Thymus (tissue), 14 donors: ENCODE measurements at places on chromosomes 3 and 15. TPM values are rescaled to one million over a fixed set of nuclear protein-coding genes. Genes with fewer than 3 reads are reported as not detected.

DNA sequence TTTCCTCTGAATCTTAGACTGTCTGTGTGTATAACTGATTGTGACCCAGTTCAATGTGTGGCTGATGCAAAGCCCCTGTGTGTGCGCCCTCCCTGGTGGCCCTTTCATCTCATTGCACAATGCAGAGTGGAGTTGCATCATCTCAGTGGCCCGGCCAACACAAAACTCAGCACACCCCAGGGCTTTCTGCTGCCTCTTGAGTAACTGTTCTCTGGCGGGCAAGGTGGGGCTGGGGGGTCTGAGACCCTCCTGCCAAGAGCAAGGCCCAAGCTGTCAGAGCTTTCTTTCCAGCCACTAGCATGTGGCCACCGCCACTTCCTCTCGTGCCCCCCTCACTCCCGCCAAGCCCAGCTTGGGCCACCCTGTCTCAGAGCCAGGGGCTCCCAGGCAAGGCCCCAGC lies 80.7 kb upstream of the ALDH1L1 start:
- DNase-seq = no peak

Gene TAGLN3
- 1.5 TPM for polyA plus RNA-seq

DNA sequence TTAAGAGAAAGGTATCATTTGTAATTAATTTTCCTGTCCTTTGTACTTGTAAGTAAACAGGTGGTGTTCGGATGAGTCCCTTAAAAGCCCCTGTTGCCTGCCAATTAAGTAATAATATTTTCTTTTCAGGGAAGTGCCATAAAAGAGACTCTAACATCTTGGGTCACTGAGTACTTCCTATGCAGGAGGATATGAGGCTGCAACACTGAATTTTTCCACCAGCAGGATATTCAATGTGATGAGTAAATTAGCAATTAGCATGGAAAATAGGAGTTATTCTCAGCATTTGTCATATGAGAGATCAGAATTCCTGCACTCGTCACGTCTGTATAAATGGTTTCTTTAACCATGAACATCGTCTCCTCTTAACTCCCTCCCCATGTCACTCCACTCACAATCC lies 45.4 kb downstream of the WWTR1 start:
- DNase-seq = no peak

Gene ALG1L2
- polyA plus RNA-seq = 0.09 TPM

DNA sequence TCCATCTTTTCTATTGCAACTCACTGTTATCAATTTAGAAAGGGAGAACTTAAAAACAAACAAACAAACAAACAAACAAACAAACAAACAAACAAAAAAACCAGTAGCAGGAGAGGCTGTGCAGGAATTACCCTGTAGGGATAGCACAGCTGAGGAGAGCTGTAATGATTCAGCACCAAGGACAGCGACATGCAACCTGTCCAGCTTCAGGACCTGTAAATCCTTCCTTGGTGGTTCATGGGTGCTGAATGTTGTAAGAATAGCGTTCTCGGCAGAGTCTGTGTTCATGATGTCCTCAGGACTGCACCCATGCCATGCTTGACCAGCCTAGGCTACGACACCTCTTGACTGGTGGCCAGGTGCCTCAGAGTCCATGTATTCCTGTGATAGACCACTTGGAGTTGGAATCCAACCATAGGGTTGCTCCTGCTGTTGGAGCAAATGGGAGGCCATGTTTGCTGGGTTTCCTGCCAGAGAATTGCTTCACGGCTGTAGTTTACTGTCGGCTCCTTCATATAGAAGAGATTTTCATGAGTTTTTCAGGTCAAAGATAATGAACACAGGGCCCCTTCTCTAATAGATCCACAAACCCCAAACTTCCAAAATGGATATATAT lies 65.9 kb downstream of the CACNA2D3 start:
- peak; percentile 68 for DNase-seq

Gene PPP1R14D
- polyA plus RNA-seq = 1.2 TPM

DNA sequence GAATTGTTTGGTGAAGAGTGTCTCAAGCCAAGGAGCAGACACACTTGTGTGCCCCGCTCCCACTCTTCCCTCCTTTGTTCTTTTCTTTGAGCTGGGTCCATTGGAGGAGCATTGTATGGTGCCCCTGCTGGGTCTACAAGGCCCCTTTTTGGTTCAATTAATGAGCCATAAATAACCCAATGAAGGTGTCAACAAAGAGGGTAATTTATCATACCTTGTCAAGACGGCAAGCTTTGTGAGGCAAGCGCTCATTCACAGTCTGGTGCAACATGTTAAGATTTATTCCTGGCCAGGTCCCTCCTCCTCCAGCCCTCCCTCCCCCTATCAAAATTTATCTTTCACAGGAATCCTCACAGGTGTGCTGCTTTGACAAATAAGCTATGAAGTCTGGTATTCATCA lies 300.1 kb downstream of the RORA start:
- DNase-seq = no peak

Gene IDH2
- 68.7 TPM for polyA plus RNA-seq

Gene CASR
- polyA plus RNA-seq = 0.43 TPM

DNA sequence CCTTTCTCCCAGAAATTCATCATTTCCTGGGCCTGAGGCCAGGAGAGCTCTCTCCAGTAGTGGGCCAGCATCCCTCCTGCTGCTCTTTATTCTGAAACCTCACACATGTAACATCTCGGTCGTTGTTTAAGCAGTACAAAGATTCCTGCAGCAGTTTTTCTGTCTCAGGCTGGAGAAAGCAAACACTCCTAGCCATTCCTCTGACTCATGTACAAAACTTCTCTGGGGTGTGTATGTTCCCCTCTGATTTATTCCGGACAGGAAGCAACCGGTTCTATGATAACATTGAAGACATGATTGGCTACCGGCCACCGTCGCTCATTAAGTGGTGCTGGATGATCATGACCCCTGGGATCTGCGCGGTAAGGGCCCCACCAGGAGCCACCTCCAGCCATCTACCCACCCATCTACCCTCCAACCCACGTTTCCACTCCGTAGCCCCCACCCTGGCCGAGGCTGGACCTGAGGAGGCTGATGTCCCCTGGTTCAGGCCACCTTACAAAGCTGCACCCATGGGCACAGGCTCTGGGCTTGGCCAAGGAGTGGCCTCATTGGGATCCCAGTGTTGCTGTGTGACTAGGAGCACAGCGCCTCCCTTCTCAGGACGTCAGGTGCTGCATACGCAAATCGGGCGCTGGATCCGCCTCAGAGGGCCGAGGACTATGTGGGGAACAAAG lies 58.6 kb upstream of the SLC6A1 start:
- DNase-seq = no peak

DNA sequence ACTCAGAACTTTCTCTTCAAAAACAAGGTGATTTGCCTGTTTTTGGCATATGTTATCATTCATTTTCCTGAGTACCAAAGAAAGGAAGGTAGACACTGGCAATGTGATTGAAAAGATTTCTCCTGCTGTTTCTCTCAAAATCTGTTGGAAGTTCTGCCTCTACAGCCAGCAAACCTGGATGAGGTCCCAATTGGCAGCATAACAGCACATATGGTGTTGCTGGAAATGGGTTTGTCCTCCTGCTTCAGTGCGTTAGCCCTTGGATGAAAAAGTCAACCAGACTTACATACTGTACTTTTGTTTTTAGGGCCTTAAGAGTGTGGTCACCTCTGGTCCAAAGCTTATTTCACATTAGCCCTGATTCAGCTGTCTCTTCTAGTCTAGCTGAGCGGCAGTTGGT lies 237.6 kb upstream of the MME start:
- DNase-seq = no peak

DNA sequence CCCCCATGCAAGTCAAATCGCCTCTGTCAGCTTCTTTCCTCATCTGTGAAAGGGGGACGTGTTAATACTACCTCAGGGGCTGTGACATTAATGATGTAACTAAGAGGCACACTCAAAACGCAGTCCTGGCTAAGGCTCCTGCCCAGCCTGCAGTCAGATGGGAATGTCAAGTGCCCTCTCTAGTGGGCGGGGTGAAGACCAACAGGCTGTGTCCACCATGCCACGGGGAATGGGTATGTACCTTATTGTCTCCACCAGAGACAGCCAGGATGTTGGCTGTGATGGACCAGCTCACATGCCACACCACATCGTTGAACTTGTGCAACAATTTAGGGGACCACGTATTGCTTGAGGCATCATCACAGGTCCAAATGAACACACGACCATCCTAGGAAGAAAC lies 11.0 kb upstream of the GHRL start:
- DNase-seq = no peak

DNA sequence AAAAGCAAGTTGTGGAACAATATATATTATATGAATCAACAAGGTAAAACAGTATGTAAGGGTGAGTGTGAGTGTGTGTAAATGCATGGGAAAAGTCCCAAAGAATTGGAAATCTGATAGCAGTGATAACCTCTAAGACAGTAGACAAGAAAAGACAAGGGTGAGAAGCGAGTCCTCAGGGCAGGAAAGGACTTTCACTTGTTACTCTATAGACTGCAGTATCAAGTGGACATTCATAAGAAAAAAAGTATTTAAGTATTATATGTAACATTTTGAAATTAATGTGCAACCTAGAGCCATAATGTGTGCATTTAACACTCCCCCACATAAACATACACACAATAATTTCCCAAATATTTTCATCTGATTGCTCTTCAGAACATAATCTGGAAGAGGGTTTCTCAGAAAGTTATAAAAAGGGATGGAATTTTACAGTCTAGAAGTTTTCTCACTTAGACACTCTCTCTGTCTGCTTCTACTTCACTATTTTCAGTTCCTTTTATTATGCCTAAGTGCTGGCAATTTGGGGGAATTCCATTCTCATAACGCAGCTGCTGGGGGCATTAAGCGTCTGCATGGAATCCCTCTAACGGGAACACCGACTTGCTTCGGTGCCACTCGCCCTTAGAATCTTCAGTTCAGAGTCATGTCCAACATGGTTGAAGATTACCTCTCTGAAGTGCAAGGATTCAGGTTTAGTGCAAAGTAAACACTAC lies 50.0 kb upstream of the CDIN1 start:
- DNase-seq = no peak

Gene WDR49
- polyA plus RNA-seq = 0.14 TPM

DNA sequence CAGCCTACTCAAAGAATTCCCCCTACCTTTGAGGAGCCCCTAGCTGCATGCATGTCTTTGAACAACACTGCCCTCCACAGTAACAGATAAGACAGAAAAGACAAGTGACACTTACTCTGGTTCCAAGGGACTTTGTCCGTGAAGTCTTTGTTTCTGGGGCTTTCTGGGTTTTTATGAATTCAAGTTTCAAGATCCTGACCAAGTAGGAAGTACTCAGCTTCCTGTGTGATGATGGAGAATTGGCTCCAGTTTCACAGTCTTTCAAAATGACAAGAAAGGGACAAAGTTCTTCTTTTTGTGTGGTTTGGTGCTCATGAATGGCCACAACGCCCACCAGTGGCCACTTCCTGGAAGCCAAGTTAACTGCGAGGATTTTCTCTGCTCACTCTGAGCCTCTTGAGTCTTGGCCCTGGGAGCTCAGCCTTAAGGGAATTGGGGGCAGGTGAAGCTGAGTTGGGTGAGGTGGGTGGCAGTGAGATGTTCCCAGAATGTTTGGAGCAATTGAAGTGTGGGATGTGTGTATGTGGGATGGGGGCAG lies at the start of gene CCR1:
Gene CCR1, minus strand, starts transcription at position 147 of the 538 bp plus-strand sequence. CDS start 4,000 bp downstream, outside the sequence.
- DNase-seq = no peak

Gene CTXN2
- polyA plus RNA-seq = not detected

Gene SERPINI2
- 0.34 TPM for polyA plus RNA-seq

Gene ZBTB38
- polyA plus RNA-seq = 11.0 TPM

GRCh38 chr3:152760024-152760563 lies 74.8 kb upstream of the P2RY1 start:
- no peak for DNase-seq

GRCh38 chr3:30962084-30962483 lies 67.6 kb upstream of the GADL1 start:
- DNase-seq = no peak

Gene STIMATE
- polyA plus RNA-seq = 7.5 TPM

GRCh38 chr3:28711293-28711692 lies 362.7 kb upstream of the AZI2 start:
- no peak for DNase-seq

GRCh38 chr3:180684807-180685206 lies 5.5 kb upstream of the CCDC39 start:
- DNase-seq = no peak

DNA sequence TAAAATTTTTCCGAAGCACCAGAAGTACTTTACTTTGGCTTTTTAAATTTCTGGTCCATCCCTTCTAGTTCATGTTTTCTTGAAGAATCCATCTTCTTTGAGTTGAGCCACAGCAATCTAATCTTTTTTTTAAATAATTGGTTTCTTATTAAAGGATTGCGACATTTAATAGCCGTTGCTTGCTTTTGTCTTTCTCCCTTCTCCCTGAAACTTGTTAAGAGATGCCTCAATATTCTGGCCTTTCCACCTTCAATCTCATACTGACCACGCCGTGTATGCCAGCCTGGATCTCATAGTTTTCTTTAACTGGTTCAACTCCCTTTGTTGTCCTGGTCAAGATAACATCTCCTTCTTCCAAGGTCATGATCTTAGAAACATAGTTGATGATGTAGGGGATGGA lies 18.4 kb upstream of the RPLP1 start:
- DNase-seq = no peak

Gene ACKR2
- 0.82 TPM for polyA plus RNA-seq

Gene TMIE
- polyA plus RNA-seq = 0.57 TPM
